ENCODE measurements at places on chromosomes 7 and 10.
A peak's percentile ranks its signal among the peaks of the same experiment; 100 is the strongest.

DNA sequence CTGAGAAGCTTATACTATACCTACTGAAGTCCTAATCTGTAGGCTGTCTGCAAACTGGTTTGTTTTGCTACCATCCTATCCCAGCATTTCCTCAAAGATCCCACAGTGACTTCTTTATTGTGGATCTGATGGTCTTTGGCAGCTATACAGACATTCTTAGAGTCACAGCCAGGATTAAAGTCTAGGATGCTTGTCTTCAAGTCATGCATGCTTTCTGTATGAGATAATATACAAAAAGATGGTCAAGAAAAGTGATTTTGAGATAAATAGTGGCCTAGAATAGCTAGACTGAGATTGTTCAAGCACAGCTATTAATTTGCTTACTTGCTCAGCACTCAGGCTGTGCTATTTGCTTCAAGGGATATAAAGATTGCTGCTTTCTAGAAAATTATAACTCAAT, 454.4 kb downstream of the AUTS2 start:
- no peak for DNase-seq

DNA sequence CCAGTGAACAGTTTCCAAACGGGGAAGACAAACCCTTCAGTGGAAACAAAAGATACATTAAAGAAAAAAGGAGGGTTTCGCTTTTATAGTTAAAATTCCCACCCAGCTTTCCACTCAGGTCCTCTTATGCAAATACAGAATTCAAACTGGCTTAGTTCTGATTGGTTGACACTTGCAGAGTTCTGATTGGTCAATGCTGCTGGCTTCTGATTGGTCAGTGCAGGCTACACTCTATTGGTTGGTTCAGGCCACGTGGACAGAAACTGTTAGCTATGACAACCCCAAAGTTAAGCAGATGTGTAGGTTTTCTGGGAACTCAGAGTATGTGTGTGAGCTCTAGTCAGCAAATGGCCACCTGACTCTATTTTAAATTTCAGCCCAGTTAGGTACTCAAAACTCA, 80.0 kb downstream of the FBXL13 start:
- DNase-seq: no peak

DNA sequence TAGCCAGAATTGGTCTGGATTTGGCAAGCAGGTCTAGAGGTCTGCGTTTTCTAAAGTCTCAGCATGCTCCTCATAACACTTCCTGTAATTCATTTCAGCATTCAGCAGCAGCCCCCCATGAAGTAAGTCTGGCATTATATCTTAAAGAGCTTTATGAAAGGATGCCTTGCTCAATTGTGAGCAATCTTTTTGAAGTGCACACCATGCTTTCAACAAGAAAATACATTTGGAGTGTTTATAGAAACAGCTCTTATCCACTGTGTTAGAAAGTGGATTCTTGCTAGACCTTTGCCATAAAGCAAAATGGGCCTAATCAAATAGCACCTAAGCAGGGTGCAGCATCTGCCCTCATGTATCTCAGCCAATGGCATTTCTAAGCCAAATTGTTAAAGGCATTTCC, 378.0 kb upstream of the AKR1E2 start:
- no peak for DNase-seq

GRCh38 chr10:26780793-26781601, 79.8 kb downstream of the ABI1 start:
- peak; percentile 16 for DNase-seq

GRCh38 chr7:159012353-159013069, 132.2 kb downstream of the VIPR2 start:
- no peak for DNase-seq

DNA sequence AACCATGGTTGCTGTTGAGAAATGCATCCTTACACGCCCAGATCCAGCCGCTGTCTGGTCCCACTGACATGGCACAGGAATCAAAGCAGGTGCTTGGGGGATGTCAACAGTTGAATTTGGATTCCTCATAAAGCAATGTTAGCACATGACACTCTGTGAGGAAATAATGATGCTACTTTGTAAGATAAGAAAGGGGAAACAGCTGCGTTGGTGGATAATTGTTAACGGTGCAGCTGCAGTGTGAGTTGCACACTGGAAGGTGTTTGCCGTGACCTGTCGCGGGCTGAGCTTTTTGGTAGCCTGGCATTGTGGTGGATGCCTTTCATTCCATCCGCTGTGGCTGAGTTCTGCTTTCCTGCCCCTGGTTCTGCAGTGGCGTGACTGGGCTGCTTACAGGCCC, 113.9 kb downstream of the MGMT start:
- DNase-seq: no peak

GRCh38 chr10:132294561-132295318, 13.0 kb downstream of the STK32C start:
- DNase-seq: no peak

- DNase-seq: no peak
Observed at GRCh38 chr7:69871886-69872569, 273.8 kb downstream of the AUTS2 start.

DNA sequence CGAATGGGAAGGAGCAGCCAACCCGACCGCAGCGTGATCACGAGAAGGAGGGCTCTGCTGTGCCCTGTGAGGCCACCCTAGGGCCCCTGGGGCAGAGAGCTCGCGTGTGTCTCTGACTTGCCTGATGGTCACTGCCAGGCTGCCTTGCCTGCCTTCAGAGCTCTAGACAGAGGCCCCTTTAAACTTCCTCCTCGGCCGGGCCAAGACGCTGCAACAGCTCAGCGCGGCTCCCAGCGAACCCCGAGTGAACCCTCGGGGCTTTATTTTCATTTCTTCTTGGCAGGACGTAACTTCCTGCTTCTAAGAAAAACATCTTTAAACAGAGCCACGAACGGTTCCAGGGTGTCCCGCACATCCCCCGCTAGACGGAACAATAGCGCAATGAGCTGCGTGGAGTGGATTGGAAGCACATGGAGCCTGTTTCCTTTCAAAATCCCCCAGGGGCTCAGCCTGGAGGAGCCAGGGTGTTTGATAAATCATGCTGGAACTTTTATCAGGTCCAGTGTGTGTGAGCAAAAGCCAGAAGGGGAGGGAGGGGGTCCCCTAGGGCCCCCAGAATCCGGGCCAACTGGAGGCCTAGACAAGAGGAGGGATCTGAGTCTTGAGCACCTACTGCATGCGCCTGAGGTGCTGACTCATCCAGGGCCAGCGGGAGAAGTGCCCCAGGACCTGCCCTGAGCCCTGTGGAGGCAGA, 134.1 kb upstream of the GDF10 start:
- DNase-seq: peak; percentile 38

DNA sequence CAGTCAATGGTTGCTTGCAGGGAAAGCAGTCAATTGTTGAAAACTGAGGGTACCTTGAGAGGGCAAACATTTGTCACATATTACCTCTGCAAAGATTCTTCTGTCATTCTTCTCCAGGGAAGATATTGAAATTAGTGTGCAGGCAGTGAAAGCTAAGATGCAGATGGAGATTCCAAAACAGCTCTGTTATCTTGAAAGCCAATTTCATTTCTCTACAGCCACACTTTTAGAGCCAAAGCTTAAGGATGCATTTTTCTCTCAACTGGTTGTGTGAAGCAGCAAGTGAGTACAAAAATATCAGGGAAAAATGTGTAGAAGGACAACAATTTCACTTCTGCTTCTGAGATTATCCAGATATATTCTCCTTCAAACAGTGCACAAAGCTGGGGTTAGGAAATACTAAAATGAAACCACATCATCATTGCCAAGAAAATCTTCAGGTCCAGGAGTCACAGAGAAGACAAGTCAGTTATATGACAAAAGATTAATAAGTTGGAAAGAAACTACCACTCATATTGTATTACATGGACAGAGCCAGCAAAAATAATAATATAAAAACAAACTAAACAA, 16.3 kb downstream of the SGMS1 start:
- no peak for DNase-seq

- no peak for DNase-seq
Observed at GRCh38 chr7:117297606-117298005, 25.3 kb downstream of the WNT2 start.

DNA sequence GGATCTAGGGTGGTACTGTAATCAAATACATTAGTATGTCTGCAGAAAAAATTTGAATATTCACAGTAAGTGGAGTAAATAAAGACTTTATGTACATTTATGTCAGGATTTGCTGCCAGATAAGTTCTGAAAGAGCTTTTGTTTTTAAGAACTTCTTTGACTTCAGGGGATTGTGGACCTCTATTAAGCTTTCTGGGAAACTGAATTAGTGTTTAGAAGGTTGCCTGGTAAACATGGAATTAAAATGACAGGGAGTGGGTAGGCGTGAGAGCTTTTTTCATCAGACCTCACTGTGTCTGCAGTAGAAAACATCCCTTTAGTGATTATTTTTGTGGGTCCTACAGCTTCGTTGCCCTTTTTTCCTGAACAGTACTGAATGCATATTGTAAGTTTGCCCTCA, 15.7 kb downstream of the SDHAF3 start:
- DNase-seq: no peak

- no peak for DNase-seq
Observed at GRCh38 chr10:131087464-131088215, 223.9 kb downstream of the TCERG1L start.

DNA sequence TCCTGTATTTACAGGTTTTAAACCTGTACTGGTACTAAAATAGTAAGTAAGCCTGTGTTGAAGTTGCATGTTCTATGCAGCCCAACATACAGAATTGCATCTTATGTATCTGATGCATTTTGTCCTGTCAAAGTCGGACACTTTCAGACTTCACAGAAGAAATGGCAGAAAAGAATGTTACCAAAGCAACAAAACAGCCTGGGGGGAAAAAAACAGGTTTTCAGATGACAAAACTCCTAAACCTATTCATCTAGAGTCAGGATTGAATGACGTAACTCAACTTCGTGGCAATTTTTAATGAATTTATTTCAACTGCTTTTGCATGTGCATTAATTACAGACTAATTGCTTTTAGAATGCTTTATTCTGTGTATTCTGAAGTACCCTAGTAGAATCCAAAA, 28.4 kb downstream of the CYTH3 start:
- no peak for DNase-seq

GRCh38 chr7:16563281-16564022, 36.8 kb downstream of the LRRC72 start:
- peak; percentile 6 for DNase-seq

DNA sequence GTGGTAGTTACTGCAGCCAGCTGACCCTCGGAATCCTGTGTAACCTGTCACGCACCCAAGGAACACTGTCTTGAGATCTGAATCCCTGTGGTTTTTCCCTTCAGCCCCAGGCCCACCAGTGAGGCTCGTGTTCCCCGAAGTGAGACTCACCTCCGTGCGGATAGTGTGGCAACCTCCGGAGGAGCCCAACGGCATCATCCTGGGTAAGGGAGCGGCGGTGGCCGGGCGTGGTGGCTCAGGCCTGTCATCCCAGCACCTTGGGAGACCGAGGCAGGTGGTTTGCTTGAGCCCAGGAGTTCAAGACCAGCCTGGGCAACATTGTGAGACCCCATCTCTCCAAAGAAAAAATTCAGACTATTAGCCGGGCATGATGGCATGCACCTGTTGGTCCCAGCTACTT, 549.9 kb upstream of the FOXK1 start:
- DNase-seq: no peak

GRCh38 chr10:108411894-108412293, 1247.4 kb upstream of the SORCS1 start:
- no peak for DNase-seq

DNA sequence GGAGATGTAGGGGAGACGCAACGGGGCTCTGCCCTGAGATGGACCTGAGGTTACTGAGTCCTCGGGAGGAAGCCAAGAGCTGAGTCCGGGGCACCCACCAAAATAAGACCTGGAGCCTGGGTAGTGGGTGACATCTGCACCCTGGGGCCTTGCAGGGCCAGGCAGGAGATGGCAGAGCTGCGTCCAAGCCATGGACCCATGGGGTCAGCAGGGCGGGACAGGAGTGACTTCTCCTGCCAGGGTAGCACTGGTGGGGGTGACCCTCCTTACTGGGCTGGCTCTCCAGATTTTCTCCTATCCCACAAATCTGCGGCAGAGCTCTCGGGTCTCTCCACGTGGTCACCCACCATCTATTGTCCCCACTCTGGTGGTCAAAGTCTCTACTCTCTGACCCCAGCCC, 2.1 kb downstream of the GHRHR start:
- DNase-seq: no peak

DNA sequence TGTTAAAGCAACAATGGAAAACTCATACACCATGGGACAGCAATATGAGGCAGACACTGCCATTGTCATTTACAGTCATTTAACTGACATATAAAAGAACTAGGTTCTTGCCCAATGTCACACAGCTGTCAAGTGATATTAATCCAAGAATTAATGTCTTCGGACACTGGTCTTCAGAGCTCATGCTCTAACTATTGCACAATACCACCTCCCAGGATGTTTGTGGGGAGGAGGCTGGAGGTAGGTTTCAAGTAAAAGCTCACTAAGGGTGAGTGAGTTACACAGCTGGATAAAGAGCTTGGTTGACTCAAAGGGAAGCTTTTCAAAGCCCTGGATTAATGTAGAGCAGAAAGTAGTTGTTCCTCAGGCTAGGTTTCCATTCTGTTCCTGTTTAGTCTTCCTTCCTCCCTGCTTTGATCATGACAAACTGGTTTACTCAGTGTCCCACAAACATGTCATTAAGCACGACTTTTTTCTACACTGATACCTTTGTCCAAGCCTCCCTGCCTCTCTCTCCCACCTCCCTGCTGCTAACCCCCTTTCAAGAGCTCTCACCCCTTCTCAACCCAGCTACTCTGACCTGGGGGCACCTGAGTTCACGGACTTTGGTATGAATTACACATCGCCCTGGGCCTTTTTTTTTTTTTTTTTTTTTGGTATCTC, 987 bp upstream of the EXOC6 start:
- DNase-seq: no peak

DNA sequence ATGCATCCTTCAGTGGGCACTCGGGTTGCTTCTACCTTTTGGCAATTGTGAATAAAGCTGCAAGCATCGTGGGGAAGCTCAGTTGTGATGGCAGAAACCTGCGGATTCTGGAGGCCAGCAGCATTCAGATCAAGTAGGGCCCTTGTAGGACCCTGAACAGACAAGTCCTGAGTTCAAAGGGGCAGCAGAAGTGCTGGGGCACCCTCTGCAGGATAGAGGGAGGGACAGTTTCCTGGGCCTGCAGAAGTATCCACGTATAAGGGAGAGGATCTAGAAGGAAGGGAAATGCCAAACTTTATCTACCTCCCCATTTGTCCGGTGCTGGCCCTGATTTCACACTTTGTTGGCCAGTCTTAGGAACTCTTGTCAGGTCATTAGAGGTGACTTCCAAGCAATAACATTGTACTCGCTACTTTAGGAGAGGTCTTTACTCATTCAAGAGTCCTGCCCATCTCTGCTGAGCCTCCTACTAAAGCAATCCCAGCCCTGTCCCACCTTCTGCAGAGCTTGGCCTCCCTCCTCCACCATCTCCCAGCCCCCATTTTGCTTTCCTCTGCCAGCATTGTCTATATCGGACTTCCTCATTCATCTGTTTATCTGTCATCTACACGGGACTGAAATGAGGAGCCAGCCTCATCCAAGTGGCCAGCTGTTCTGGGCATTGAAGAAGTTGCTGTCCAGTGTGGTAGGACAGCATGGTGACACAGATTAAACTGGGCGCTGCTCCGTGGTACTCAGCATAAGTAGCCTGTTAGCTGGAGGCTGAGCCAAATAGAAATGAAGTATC, 26.6 kb upstream of the R3HCC1L start:
- DNase-seq: no peak
